GM12891 (cell line): ENCODE measurements at places on chromosomes 1 and 21.

- DNase-seq: peak; percentile 28
Measured at GRCh38 chr1:34681480-34682451, 73.1 kb upstream of the GJB5 start.

DNA sequence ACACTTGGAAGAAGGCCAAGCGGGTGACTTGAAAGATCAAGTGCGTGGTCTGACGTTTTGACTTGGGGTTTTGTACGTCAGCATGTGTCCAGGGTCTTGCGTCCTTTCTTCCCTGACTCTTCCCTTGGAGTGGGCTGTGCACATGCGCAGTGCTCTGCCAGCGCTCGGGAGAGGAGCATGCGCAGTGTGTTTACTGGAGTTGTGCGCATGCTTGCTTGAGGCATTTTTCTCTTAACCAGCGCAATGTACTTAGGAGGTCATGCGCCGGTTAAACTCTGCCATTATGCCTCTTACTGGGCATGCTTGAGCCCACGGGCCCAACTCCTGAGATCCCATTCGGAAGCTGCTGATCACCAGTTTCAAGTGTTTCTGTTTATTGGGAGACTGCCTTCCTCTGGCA lies 242.5 kb upstream of the AJAP1 start:
- no peak for DNase-seq

- DNase-seq: no peak
Measured at GRCh38 chr1:29473161-29473855, 237.0 kb downstream of the PTPRU start.

GRCh38 chr1:214702556-214702955 lies 99.6 kb downstream of the CENPF start:
- no peak for DNase-seq

DNA sequence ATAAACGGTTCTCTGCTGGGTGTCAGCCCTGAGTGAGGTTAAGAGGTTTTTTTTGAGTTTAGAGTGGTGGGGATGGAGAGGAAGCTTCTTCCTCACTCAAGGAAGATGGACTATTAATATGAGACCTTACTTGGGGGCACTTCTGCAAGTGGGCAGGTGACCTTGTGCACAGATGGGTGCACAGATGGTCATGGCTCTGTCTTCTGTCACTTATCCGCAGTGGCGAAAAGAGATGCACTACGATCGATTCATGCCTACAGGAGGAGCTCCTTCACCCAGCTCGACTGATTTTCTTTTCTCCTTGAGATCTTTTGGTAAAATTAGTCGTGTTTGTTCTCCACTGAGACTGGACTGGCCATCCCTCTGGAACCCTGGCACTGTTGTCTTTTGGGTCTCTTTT lies 22.9 kb upstream of the CYYR1 start:
- DNase-seq: no peak
